ENCODE measurements at places on chromosomes 1 and 21.

DNA sequence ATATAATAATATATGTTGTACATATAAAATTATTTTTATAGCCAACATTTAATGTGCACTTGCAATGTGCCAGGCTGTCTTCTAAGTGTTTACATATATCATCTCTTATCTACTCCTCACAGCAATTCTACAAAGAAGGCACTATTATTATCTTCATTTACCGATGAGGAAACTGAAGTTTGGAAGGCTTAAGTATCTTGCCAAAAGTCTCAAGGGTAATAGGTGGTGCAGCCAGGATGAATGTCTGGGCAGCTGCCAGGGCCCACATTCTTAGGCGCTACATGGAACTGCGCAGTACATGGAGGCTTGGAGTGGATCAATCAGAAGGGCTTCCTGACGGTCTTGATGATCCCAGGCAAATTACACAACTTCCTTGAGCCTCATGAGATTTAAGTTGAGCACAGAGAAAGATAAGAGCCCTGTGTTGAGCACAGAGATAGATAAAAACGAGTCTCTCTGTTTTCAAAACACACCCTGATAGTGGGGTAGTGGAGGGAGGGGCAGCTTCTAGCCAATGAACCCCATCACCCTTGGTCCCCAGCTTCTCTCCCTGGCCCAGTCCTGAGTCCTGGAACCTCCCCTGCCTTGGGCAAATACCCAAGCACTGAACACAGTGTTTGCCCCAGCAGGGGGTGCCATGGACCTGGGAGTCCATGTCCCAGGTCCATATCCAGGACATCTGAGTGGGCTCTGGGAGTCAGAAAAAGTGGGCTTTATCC is 9.2 kb downstream of the POU3F1 start:
- DNase-seq: no peak

DNA sequence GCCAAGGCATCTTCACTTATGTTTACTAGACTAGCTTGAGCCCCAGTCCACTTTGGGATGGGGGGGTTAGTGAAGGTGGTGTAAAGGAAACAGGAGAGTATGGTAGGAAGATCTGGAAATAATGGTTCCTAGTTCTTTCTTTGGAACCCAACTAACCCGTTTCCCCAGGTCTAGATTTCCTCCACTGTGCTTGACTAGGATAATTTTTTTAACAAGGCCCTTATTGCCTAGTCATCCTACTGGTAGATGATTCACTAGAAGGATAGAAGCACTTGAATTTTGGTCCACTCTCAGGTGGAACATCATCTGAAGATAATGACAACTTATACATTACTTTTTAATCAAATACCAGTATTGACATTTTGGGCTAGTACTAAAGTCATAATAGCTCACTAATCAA is 45.9 kb upstream of the MYOCOS start:
- no peak for DNase-seq

DNA sequence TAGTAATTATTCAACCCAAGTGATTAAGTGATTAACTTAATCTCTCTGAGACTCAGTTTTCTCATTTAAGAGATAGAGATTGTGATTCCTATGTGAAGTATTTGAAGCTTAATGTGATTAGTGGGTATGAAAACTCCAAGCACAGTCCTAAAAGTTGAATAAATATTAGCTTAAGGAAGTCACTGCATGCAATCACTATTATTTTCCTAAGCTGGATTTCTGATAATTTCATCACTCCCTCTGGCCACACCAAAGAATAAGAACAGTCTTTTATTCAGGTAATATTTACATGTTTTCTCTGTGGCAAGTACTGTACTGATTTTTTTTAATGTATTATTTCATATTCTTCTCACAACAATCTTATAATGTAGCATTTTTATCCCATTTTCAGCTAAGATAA is 31.1 kb downstream of the CD55 start:
- no peak for DNase-seq

DNA sequence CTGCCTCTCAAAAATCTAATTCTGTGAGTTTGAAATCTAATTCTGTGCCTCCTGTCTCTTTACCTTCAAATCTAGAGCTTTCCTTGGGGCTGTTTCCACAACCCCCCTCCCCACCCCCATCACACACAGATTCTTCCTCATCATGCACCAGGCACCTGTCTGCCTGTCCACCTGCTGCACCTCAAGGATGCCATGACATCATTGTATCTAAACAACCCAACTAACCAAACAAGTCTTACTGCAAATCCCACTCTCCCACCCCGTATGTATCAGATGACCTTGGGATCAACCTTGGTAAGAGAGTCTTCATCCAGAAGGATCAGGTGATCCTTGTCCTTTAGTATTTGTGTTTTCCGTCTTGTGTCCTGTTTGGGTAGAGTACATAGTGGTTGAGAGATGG is 102.7 kb upstream of the SIM2 start:
- DNase-seq: no peak

Measured in myocyte (in vitro differentiated cells).